Activated CD8-positive, alpha-beta memory T cell treated with anti-CD3 and anti-CD28 coated beads for 4 hours (primary cell): ENCODE measurements at places on chromosomes 4 and X.

- no peak for DNase-seq
Measured at GRCh38 chr4:106618956-106619355, 250.4 kb upstream of the GIMD1 start.

DNA sequence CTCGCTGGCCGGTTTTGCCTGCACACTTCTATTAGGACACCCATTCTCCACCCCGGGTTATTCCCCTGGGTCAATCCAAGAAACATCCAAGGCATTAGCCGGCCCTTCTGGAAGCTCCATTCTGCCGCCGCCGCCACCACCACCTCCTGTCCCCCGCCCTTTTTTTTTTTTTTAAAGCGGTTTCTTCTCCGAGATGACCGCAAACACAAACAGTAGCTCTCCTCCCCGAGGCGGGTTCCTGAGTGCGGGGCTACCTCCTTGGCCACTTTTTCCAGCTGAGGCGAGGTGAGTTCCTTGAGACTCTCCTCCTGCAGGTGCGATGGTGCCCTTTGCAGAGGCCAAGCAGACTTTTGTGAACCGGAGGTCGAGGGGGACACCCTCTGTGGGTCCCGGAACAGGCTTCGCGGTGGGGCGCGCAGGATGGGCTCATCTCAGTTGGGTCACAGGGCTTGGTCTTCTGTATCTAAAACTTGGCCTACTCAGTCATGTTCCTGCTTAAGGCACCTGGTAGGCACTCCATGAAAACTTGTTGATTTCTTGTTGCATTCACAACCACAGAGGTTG, 930 bp downstream of the NWD2 start:
- no peak for DNase-seq

DNA sequence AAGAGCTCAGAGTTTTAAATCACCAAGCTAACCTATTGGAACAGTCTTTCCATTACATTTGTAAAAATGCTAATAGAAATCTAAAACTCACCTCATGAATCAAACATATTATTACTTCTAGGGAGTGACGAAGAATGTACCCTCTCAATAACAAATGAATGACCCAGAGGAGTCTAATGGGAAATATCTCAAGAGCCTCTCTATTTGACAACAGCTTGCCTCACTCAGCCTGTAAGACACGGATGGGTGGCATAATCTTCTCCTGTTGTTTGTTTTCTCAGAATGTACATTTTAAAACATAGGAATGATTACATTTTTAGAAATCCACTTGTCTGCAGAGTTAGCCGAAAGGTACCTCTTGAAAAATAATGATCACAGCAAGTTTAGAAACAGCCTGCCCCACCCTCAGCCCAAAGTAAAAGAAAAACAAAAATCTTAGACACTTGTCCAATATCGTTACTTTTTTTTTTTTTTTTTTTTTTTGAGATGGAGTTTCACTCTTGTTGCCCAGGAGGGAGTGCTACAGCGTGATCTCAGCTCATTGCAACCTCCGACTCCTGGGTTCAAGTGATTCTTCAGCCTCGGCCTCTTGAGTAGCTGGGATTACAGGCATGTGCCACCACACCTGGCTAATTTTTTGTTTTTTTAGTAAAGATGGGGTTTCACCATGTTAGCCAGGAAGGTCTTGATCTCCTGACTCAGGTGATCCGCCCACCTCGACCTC, 183.6 kb upstream of the FTHL17 start:
- DNase-seq: no peak

DNA sequence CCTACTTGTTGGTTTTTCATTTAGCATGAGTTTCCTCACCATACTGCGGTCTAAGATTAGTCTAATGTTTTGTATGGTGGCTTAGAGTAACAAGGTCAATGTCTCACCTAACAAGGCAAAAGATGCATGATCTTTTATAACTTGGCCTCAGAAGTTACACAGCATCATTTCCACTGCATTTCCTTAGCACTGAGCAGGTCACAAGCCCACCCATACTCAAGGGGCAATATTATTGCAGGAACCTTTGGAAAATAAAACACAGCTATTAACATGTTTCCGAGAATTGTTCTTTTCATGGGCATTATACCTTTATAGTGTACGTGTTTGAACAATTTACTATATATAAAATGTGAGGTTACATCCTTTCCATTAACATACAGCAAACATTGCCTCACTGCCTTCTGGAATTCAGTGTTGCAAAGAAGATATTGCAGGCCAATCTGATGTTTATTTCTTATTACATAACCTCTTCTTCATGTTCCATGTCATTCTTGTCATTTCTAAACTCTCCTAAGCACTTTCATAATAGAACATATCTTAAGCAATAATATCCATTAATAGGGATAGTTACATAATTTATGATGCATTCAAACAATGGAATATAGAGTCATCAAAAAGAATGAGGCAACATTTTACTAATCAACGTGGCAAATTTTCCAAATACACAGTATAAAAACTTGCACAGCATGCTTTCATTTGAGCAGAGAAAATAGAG, 153.8 kb downstream of the AREG start:
- DNase-seq: no peak

- no peak for DNase-seq
Measured at GRCh38 chr4:76607266-76607799, 172.3 kb downstream of the SHROOM3 start.

DNA sequence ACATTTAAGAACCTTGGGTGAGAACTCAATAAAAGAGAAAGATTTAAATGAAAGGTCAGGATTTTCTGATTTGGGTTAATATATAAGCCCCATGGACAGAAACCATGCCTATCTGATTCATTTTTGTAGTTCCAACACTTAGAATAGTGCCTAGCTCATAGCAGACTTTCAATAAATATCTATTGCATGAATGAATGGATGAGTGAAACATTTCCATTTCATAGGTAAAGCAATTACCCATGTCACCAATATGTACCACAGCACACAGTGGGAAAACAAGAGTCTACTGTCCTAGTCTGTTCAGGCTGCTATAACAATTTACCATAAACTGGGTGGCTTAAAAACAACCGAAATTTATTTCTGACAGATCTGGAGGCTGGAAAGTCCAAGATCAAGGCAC, 63.9 kb upstream of the PTPN13 start:
- no peak for DNase-seq

DNA sequence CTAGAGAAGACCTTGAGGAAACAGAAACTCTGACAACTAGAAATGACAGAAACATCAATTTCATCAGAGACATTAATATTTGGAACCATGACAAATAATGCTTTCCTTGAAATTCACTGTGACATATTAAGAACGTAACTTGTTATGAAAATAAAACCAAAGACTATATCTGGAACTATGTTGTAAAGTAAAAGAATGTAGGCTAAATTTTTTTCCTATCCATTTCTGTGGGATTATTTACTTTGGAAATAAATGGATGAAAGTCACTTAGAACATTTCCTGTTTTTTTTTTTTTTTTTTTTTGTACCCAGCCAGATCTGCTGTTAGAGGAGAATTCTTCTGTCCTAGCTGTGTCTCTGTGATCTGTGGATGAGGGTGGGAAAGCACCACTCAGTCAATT, 255.9 kb downstream of the SPRY1 start:
- DNase-seq: no peak

GRCh38 chr4:10605746-10606482, 78.7 kb downstream of the CLNK start:
- DNase-seq: no peak

DNA sequence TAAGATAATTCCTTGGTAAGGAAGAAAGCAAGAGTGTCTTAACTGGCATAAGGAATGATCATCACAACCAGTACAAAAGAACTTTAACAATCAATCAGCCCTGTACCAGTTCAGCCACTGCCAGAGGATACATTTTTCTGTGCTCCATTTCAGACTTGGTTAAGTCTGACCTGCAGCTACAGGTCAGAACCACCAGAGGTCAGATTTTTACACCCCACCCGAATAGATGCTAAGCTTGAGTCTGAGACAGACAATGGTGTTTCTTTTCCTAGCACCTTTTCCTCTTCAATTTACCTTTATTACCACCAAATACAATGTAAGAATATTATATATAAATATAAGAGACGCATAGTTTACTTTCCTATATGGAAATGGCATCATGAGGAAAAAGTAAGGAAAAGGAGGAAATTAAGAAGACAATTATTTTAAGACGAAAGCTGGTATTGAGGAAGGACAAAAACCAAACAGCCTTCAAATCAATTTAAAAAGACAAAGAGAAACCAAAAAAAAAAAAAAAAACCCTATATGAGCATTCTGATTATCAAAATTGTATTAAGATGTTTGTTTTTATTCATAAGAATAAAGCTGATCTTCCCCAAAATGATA, 215.3 kb upstream of the TTC29 start:
- no peak for DNase-seq

DNA sequence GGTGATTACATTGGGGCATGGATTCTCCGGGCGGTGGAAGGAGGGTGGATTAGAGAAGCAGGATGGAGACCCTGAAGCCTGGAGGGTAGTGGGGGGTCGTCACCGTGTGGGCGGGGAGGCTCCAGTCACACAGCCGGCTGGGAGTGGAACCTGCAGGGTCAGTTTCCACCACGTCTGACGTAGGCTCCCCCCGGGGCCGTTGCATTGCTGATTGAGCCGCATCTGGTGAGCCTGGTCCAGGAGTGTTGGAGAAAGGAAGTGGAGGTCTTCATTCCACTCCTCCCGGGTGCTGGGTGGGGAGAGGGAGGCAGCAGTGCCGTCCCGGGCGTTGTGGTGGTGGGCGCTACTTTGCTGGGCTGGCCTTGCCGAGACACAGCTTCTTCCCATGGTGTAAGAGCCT, 28.1 kb downstream of the TBC1D14 start:
- DNase-seq: no peak

GRCh38 chr4:171785388-171785787, 27.8 kb upstream of the GALNTL6 start:
- no peak for DNase-seq

- no peak for DNase-seq
Measured at GRCh38 chr4:155535802-155536454, 130.7 kb upstream of the GUCY1A1 start.

DNA sequence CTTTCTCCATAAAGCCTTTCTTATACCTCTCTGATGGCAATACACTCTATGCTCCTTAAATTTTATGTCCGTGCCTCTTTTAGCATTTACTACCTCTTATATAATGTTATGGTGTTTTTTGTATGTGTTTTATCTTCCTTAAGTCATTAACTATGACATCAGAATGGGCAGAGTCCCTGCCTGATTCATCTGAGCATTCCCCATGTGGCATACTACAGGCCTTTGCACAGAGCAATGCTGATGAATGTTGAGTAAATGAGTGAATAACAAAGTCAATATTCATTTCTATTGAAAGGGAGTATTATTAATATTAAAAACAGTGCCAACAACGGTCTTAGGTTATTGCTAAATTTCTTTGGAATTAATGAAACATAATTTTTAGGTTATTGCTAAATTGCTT, 18.8 kb upstream of the RPS6KA3 start:
- DNase-seq: no peak

GRCh38 chr4:109682875-109683274, 20.4 kb downstream of the CASP6 start:
- DNase-seq: no peak

DNA sequence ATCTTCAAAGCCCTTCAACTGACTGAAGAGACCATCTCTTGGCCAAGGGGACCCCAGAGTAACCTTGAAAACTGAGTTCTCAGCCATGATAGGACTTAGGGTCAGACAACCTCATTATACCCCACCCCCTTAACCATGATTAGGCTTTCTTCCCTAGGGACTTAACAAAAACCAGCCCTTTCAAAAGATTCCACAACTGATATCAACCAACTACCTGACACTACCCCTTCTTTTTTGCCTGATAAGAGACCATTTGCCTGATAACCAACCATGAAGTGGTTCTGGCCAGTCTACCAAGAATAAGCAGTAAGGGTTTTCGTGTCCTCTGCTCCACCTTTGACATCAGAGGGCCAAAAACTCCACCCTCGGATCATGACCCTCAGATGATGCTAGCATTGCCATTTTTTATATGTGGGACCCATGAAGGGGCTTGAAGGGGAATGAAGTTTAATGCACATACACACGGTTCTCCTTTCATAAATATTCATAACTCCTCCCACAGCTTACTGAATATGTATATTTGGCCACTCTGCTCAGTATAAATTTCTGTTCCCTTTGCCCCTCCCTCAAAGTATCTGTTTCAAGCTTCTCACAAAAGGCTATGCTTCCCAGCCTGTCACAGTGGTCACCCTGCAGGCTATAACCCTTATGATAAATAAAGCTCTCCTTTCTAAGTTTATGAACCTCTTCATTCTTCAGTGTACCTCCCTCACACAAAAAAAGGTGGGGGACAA, 12.3 kb downstream of the TBCK start:
- no peak for DNase-seq

DNA sequence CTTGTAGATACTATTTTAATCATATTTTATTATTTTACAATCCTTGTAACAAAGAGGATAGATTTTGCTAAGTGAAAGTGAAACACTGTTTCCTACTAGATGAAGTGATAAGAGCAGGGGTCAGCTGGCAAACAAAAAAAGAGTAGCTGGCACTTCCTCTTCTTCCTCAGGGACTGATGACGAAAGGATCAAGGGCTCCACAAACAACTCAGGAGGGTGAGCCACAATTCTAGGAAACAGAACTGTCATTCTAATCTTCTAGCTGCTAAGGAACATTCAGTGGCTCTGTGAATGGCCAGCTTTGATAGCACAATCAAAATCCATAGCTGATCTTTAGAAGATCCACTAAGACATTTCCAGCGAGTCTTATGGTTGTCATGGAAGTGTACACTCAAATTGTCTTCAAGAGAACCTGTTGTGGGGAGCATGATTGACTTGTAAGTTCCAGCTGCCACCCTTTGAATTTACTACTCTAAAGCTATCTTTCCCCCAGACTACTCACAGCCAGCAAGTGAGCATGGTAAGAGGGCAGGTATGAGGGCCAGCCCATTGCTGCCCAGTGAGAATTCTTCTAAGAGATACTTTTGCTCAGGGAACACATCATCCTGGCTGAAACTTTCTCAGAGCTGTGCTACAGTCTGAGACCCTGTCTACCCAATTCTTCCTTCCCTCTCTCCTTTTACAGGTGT, 275.7 kb upstream of the RASGEF1B start:
- no peak for DNase-seq
